ENCODE measurements at places on chromosomes 7 and 10. TPM values are rescaled to one million over a fixed set of nuclear protein-coding genes. Genes with fewer than 3 reads are reported as not detected.

The RASA4 gene
- 40.9 TPM for total RNA-seq

The SPRN gene
- not detected for total RNA-seq

DNA sequence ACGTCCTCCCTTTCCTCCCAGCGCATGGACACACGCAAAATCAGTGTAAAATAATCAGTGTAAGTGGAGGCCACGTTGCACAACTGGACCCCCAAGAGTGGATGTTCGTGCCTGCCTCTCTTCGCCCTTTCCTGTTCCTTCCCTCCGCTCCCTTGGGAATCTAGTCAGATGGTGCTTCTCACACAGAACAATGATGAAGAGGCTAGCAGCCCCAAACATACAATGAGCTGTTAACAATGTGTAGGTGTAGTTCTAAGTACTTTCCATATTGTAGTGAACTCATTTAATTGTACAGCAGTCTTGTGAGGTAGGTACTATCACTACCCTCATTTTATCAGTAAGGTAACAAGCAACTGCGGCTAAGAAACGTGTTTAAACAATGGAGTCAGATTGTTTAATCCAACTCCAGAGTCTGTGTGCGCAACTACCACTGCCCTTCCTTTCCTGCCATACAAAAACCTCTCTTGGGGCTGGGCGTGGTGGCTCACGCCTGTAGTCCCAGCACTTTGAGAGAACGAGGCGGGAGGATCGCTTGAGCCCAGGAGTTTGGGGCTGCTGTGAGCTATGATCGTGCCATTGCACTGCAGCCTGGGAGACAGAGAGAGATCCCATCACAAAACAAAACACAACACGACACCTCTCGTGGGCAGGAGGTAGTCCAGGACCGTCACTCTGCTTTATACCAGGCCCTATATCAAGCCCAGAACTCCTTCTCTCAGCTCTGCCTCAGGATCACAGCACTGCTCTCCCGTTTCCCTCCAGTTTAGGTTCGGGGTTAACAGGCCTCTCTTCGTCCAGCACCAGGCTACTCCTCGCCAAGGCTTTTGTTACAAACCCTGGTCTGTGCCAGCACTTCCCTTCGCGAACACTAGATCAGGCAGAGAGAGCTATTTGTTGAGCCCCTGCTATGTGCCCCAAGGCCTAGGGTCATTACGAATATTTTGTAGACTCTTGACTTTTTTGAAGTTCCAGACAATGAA lies 1.1 kb downstream of the FKBP9 start:
- peak; percentile 82 for DNase-seq

- DNase-seq: no peak
Measured at GRCh38 chr10:48417374-48417773, 110.9 kb downstream of the MAPK8 start.

GRCh38 chr10:28879246-28879645 lies 201.9 kb downstream of the BAMBI start:
- DNase-seq: no peak
